ENCODE measurements at places on chromosomes 6 and 20.

GRCh38 chr20:16520154-16520553, 53.1 kb downstream of the KIF16B start:
- DNase-seq: no peak
- H3K4me1 ChIP-seq: no peaks in the 10 kb centered on the region
- H3K4me3 ChIP-seq: no peak overlapping the region

DNA sequence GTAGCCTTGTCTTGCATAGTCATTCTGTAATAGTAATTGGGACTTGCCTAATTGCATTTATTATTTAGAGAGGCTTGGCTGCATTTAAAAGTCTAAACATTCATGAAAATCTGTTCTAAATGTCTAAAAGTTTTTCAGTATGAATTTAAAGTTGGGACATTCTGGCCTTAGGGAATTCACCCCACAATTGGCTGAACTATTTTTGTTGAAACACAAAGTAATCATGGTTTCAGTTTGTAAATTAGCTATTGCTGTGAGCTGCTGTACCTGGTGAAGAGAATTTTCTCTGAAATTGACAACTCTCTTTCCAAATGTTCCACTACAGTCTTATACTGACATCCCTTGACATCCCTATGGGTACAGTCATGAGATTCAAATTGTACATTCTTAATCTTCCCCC, 253.0 kb downstream of the FARS2 start:
- no peaks in the 10 kb centered on the region for H3K4me1 ChIP-seq
- H3K36me3 ChIP-seq: no peaks in the 10 kb centered on the region

DNA sequence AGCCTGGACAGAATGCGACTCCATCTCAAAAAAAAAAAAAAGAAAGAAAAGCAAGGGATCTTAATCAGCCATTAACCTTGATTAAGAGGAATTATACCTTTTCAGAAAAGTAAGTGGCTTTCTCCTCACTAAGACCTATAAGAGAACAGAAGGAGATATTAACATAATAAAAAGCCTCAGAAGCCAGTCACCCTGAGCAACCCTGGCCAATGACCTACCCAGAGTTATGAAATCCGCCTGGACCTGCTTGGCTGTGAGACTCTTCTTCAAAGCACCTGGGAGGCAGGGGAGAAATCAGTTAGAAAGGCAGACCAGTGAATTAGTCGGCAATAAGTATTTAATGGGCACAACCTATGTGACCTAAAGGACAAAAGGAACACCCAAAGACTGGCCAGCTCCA, 32.7 kb upstream of the C20orf203 start:
- H3K27ac ChIP-seq: no peak overlapping the region
- peaks cover 6% of the 10 kb centered on the region for H3K36me3 ChIP-seq
- H3K27me3 ChIP-seq: no peaks in the 10 kb centered on the region
- H3K4me1 ChIP-seq: peaks cover 10% of the 10 kb centered on the region
- H3K4me3 ChIP-seq: no peak overlapping the region
- DNase-seq: no peak

DNA sequence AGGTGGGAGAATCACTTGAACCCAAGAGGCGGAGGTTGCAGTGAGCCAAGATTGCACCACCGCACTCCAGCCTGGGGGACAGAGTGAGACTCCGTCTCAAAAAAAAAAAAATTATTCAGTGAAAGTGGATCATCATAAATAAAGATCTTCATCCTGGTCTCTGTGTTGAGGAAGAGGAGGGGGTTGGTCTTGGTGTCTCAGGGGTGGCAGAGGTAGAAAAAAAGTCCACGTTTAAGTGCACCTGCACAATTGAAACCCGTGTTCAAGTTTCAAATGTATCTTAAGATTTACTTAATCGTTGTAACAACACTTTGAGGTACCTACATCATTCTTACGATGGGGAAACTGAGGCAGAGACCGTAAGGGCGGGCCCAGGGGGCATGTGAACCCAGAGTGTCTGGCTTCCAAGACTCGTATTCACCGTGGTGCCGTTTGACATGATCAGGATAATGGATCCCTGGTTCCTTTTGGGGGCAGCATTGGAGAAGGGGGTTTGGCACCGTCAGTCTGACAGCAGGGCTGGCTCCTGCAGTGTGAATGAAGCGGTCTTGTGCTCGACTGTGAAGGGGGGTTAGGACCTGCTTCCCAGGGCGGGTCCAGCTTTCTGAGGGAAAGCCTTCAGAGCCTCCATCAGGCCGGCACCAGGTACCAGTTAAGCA, 32.9 kb upstream of the ID1 start:
- no peaks in the 10 kb centered on the region for H3K27me3 ChIP-seq
- H3K4me1 ChIP-seq: peaks cover 68% of the 10 kb centered on the region
- H3K4me3 ChIP-seq: peak overlapping the region; percentile 37
- peaks cover 36% of the 10 kb centered on the region for H3K36me3 ChIP-seq
- peak overlapping the region; percentile 96 for H3K27ac ChIP-seq
- no peak for DNase-seq

- H3K27me3 ChIP-seq: no peaks in the 10 kb centered on the region
- H3K36me3 ChIP-seq: no peaks in the 10 kb centered on the region
- DNase-seq: no peak
- H3K27ac ChIP-seq: no peak overlapping the region
- H3K4me3 ChIP-seq: no peak overlapping the region
These were observed 27.6 kb downstream of the RPRD1B start for GRCh38 chr20:38061109-38061508.

DNA sequence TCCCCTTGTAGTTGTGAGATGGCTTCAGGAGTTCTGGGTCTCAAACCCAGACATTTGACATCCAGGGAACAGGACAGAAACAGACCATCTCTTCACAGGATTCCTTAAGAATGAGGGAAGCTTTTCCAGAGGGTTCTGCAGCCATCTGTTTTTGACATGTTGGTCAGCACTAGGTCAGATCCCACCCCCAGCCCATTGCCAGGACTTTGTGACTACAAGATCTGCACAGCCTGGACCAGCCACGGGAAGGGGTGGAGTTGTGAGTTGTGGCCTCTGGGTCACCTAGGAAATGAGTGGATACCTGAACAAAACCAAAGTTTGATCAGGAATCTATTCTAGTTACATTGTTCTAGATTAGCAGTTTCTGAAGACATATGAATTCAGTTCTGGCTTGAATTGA, 39.2 kb upstream of the SSTR4 start:
- H3K4me1 ChIP-seq: no peaks in the 10 kb centered on the region
- no peak overlapping the region for H3K27ac ChIP-seq
- H3K4me3 ChIP-seq: no peak overlapping the region
- peaks cover 12% of the 10 kb centered on the region for H3K27me3 ChIP-seq
- DNase-seq: no peak

GRCh38 chr6:131652472-131652871, 15.4 kb downstream of the ENPP3 start:
- H3K4me1 ChIP-seq: no peaks in the 10 kb centered on the region
- DNase-seq: no peak
- no peak overlapping the region for H3K27ac ChIP-seq
- no peaks in the 10 kb centered on the region for H3K27me3 ChIP-seq

DNA sequence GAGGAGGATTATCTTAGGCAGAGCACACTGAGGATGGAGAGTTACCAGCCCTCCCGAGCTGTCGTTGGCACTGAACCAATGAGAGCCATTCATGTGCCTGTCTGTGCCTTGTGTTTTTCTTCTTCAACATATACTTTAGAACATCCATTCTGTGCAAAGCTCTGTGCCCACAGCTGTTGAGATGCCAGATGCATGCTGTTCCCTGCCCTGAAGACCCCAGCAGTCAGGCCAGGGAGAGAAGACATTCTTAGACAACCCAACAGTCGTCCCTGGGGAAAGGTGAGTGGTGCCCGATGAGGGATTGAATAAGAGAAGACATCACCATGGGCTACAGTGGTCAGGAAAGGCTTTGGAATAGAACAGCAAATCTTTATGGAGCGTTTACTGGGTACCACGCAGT, 114.1 kb downstream of the NRN1 start:
- H3K4me3 ChIP-seq: no peak overlapping the region
- no peak for DNase-seq
- H3K36me3 ChIP-seq: no peaks in the 10 kb centered on the region

GRCh38 chr6:135231469-135231844, 50.3 kb downstream of the MYB start:
- H3K36me3 ChIP-seq: no peaks in the 10 kb centered on the region
- DNase-seq: no peak
- no peak overlapping the region for H3K27ac ChIP-seq
- H3K4me1 ChIP-seq: no peaks in the 10 kb centered on the region
- no peaks in the 10 kb centered on the region for H3K27me3 ChIP-seq

GRCh38 chr6:100217225-100218012, 223.4 kb upstream of the MCHR2 start:
- no peak overlapping the region for H3K27ac ChIP-seq
- DNase-seq: no peak
- no peak overlapping the region for H3K4me3 ChIP-seq
- H3K27me3 ChIP-seq: no peaks in the 10 kb centered on the region
- H3K36me3 ChIP-seq: no peaks in the 10 kb centered on the region

DNA sequence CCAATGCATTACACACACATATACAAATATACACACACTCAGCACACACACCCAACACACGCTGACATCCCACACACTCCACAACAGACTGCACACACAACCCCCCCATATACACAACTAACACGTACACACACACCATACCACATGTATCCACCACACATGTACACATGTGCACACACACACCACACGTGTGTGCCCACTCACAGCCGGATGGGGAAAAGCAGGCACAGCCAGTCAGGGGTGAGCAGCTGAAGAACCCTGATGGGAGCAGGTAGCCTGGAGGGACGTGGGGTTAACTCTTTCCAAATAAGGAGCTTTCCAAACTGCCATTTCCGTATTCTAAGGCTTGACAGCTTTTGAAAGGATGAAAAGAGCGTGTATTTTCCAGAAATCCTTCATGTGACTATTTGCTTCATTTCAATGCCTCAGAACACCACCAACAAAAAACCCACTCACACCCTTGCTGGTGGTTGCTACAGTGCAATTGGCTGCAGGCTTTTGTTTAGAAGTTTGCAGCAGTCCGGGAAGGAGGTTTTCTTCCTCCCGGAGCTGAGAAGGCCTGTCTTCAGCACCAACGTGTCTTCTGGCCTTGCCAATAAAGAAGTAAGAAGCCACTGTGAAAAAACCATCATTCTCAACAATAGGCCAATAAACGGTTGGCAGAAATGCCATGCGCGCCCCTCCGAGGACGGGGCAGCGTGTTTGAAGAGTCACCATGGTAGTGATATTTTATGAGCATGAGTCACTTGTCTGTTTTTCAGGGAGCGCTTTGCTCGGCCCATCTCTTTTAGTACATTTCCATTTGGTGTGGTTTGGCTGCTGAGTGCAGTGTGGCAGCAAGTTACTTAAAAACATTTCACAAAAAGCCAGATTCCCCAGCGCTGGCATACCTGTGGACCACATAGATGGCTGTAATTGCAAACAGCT, 131.3 kb upstream of the GMDS start:
- no peaks in the 10 kb centered on the region for H3K27me3 ChIP-seq
- H3K4me3 ChIP-seq: no peak overlapping the region
- no peaks in the 10 kb centered on the region for H3K4me1 ChIP-seq
- DNase-seq: no peak

DNA sequence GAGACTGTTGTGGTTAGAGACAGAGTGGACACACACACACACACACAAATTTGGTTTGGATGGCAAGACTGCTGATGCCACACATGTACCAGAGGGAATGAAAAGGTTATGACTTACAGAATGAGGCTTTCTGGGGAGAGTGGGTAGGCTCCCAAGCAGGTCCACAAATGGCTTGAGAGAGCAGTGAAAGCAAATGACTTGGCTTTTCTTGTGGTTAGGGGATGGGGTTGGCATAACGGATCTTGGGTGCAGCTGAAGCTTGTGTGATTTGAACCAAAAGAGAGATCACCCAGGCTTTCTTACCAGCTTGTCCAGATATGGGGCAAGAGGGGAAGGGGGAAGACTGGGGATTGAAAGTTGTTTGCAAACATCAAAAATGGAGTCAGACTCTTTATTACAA, 73.9 kb upstream of the OLIG3 start:
- no peak overlapping the region for H3K27ac ChIP-seq
- H3K27me3 ChIP-seq: peaks cover 23% of the 10 kb centered on the region
- H3K4me3 ChIP-seq: no peak overlapping the region
- no peaks in the 10 kb centered on the region for H3K4me1 ChIP-seq

DNA sequence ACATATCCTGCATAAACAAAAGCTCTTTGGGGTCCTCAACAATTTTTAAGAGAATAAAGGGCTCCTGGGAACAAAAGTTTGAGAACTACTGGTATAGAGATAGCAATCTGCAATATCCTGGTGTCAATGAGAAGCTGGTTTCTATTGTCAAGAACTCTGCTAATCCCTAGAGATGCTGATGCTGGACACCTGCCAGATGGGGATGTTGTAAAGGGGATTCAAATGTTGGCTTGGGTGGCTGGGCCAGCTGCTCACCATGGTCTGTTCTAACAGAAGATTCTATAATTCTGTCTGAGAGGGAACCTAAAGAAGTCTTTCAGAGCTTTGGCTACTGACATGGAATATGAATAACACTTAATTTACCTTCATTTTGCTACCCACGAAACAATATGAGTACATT, 137.8 kb downstream of the BTBD9 start:
- no peak overlapping the region for H3K4me3 ChIP-seq
- no peaks in the 10 kb centered on the region for H3K27me3 ChIP-seq
- no peaks in the 10 kb centered on the region for H3K36me3 ChIP-seq
- H3K27ac ChIP-seq: no peak overlapping the region
- H3K4me1 ChIP-seq: peaks cover 14% of the 10 kb centered on the region

DNA sequence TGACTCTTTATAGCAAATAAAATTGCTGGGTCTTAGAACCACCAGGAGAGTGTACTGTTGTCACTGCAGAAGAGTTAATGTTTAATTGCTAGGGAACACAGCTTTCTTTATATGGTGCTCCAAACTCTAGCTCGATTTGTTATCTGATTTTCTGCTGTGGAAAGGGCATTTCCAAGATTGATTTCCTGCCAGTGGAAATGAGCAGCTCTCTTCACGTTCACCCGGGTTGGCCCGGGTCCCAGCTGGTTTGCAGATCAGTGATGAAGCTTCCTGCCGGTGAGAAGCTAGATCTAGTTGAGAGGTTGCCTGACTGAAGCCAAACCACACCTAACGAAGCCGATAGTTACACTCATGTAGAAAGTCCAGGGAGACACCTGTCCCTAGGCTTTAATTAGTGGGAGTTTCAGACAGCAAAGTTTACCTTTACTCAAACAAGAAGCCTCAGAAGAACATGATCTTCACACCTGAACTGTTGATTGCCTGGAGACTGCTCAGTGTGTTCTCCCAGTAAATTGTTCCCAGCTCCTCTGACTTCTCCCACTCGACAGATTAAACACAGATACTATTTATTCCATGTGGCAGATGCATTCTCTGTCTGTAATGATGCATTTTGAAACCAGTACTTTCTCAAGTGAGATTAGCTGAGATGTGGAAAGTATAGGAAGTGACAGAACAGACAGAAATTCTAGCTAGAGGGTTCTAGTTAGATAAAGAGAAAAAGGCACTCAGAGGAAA, 27.8 kb downstream of the PAQR8 start:
- no peak for DNase-seq
- peak overlapping the region; percentile 24 for H3K27ac ChIP-seq
- H3K4me1 ChIP-seq: no peaks in the 10 kb centered on the region

DNA sequence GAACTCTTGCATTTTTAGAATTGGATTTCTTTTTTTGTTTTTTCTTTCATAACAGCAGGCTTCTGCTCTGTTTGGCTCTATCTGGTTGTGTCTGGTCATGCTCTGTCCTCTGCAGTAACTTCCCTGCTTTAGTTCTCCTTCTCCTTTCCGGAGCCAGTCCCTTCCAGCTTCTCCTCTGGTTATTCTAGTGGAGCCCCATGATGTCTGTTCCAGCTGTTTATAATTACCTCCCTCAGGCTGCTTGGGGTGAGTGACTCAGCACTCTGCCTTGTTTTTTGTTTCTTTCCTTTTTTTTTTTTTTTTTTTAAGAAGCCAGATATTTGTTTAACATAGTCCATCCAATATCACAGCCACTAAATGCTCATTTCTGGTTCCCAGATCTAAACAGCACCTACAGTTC, 409.6 kb downstream of the MAFB start:
- H3K27me3 ChIP-seq: no peaks in the 10 kb centered on the region
- DNase-seq: no peak
- no peak overlapping the region for H3K4me3 ChIP-seq
- H3K27ac ChIP-seq: peak overlapping the region; percentile 55

Measured in esophagus squamous epithelium (tissue), 5 donors.